ENCODE measurements at places on chromosomes 2 and 18.

DNA sequence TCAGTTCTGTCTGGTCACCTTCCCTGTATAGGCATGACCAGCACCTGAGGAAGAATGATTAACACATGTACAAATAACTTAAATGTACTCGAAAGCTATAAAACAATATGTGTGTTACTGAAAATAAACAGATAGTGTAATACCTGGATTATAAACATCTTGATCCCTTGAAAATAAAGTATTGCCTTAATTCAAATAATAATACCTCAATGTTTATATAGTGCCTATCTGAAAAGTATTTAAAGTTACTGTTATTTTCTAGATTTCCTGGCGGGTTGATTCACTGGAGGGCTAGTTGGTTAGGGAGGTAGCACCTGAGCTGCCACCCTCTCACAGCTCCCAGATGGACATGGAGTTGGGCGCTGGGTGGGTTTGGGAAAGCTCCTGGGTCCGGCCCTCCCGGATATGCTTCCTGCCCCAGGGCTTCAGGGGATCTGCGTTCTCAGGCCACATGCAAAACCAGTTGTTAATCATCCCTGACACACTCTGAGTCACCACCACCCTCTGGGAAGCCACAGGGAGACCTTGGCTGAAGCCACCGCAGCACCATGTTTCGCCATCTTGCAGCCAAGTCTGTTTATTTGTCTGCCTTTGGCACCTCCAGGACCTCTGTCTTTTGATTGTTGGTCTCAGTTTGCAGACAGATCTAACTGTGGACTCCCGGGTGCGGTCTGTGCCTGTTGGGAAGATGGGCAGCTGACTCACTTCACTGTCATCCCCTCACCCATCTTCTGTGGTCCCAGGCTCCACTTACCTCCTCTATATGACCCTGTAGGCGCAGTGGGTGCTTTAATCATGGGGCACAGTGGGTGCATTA is 35.3 kb downstream of the RAB31 start:
- peak; percentile 72 for DNase-seq

DNA sequence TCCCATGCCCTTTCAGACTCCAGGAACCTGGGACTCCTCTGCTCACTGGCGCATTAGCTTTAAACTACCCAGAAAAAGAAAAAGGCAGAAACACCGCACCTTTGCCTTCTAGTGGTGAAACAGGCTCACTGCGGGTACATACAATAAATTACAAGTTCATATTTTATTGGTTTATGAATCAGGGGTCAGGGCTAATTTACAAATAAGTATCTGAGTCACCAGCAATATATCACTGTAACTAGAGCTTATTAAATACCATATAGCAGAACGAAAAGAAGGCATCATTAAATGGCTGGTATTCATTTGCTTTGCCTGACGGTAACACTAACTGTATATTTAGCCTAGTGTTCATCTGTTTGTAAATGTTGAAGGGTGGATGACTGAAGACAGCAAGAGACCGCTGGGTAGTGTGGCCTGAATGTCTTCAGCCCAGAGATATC is 26.9 kb upstream of the DTNB start:
- DNase-seq = peak; percentile 18

DNA sequence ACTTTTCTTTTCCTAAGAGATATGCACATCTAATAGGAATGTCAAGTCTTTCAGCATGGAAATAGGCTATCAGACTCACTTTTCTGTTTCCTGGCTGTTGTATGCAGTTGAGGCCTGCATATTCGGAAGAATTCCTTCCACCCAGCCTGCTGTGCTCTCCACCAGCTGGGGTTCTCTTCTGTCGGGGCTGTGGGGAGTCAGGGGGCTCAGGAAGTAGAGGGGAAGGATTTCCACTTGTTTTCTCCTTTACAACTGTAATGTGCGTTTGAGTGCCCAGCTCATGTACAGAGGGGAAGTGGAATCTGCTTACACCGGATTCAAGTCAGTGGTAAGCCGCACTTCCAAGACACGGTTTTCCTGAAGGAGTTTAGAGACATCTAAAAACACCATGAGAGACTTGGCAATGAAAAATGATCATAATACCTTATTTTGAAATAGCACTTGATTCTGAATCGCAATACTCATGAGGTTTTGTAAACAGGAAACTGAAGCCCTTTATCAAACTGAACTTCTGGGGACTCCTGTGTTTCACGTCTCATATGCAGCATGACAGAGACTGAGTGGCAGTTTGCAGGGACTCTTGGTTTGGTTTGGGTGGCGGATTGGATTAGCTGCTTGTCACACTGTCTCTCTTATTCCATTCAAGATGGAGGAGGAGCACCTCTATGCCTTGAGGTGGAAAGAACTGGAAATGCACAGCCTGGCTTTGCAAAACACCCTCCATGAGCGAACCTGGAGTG is 90.4 kb downstream of the MTCL1 start:
- DNase-seq = no peak

GRCh38 chr18:78562531-78562961 is 417.1 kb upstream of the SALL3 start:
- no peak for DNase-seq

- no peak for DNase-seq
These were observed 1220.4 kb upstream of the ZEB2 start for GRCh38 chr2:145740302-145740701.

GRCh38 chr2:172091761-172092566 is 6.7 kb downstream of the DLX1 start:
- DNase-seq = no peak

- no peak for DNase-seq
These were observed 5.3 kb upstream of the CTAGE1 start for GRCh38 chr18:22422909-22423548.

GRCh38 chr2:148511883-148512282 is 132.7 kb upstream of the EPC2 start:
- no peak for DNase-seq

DNA sequence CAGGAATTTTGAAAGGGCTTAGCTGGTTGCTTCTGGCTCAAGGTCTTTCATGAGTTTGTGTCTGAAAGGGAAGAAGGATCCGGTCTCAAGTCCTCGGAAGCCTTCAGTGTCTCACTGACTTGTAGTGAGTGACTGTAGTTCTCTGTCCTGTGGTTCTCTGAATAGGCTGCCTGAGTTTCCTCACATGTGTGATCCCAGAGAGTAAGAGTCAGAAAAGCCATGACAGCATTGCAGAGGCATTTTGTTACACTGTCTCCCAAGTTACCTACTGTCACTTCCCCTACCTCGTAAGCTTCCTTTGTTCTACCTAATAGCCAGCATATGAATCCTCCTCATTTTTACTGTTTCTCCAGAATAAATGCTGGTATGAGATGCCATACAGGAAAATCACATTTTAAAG is 709.1 kb upstream of the CHAC2 start:
- DNase-seq = no peak

GRCh38 chr2:170148161-170148560 is 29.8 kb upstream of the MYO3B start:
- DNase-seq = no peak

- no peak for DNase-seq
These were observed 248.4 kb downstream of the ETAA1 start for GRCh38 chr2:67645280-67646138.

- DNase-seq = no peak
These were observed 15.5 kb downstream of the COLEC11 start for GRCh38 chr2:3610415-3610814.

- DNase-seq = no peak
These were observed 46.1 kb downstream of the NABP1 start for GRCh38 chr2:191724015-191724414.

- no peak for DNase-seq
These were observed 46.7 kb downstream of the RIT2 start for GRCh38 chr18:43068781-43069180.

DNA sequence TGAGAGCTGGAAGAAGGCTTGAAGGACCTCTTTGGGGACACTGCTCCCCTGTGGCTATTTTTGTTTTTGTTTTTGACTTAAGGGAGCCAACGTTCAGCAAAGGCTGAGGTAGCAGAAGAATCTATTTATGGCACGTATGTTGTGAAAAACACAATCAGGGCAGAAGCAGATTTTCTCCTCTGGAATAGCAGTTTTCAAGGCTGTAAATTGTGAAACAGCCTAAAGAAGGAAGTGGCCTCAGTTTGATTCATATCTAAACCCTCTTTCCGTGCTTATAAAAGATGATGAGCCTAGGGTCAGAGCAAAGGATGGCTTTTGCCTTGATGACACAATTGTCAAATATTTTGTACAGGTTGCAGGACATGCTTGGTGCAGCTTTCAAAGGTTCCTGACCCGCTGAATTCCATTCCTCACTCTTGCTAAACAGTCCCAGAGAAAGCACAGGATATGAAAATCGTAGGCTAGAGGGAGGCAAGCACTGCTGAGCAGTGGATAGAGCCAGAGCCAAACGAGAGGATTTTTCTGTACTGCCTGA is 106.2 kb upstream of the DLX2 start:
- DNase-seq = no peak

DNA sequence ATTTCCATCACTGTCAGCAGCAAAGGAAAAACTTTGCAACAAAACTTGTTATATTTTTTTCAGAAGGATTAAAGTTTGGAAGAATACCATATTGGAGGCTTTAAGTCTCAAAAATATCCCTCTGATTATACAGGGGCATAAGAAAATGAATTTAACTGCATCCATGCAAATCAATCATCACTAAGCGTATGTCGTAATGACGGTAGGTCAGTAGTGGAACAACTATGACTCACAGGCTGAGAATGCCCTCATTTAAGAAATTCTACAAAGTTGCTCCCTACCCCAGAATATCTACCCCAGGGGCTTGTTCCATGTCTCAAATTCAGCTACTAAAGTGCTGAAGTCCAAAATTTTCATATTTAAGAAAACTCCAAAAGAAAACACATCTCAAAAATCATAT is 12.5 kb upstream of the NAB1 start:
- no peak for DNase-seq

DNA sequence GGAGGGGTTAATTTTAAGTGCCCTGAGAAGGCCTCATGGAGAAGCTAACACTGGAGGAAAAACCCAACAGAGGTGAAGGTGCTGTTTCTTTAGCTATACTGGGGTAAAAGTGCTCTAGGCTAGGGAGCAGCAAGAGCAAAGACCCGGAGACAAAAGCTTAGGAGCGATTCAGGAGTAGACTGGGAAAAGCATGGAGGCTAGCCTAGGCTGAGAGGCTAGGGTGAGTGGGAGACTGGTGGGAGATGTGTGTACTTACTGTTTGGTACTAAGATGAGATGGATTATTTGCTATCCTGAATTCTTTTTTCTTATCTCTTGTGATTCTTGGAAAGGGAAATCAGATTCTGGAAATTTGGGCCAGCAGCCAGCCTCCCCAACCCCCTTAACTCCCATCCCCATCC is 2.0 kb downstream of the GIGYF2 start:
- no peak for DNase-seq

DNA sequence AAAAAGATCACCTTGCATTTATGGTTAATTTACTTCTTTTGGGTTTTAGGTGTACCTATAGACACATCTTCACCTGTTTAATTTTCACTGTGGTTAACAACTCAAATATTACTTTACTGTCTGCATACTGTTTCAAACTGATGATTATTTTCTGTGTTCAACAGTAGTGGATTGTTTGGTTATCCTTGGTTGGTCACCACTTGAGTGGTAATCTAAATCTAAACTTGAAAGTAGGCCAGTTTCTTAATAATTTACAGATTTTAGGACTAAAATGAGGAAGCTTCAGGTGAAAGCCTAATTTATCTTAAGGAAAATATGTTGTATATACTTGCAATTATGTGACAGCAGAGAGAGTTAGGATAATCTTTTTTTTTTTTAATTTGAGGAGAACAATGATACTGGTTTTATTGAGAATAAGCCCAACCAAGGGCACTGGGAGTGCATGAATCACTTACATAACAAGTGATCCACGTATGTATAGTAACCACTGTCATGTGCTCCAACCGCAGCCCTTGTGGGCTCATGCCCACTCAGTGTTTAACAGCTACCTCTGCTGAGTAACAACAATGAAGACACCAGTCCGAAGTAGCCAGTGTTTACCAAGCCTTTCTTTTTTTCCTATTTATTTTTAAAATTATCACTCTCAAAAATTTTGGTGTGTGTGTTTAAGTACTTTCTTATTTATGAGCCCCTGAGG is 31.0 kb upstream of the WDSUB1 start:
- no peak for DNase-seq

DNA sequence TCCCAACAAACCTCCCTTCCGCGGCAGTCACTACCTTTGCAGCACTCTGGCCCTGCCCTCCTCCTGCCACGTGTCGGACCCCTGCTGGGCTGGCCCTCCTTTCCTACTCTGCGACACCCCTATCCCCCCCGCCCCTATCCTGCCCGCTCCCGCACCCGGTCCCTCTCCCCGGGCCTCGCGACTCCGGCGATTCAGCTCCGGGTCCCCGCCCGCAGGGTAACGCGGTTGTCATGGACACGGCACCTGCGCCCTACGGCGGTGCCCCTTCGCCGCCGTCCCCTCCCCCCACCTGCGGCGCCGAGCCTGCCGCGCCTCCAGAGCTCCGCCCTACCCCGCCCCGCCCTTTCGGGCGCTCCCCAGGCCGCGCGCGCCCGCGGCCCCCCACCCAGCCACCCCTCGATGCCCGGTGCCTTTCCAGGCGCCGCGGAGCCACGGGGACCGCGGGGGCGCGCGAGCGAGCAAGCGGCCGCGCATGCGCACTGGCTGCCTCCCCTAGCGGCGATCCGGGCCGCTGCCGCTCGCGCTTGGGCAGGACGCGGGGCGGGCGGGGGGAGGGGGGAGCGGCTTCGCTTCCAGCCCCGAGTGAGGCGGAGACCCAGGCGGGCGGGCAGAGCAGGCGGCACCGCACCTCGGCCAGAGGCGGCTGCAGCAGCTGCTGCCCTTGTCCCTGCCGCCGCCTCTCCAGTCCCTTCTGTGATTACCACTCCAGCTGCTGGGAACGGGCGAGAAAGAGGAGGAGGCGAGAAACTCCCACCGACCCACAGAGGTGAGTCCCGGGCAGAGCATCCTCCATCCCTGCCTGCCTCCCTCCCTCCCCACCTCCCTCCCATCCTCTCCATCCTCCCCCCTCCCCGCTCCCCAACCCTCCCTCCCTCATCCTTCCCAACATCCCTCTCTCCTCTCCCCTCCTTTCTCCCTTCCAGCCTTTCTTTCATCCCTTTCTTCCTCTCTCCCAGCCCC is at the start of gene CTNNA2:
Gene CTNNA2, plus strand, starts transcription at position 610 of the 960 bp plus-strand sequence.
- no peak for DNase-seq

DNA sequence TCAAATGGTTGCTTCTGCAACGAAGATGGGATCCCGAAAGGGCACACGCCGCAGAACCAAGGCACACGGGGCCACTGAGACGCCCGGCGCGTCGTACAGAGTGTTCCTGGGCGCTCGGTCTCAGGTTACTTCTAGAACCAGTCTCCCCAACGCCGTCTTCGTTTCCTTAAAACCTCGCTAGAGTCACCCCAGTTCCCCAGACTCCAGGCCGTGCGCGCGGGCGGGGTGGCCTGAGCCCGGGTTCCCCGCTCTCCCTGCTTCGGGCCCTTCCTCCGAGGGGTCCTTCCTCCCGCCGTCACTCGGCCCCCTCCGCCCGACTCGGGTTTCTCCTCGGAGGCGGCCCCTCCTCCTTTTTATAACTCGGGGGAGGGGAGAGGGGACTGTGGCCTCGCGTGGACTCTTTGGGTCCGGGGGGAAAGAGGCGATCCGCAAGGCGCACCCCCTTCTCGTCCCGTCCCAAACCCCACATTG is 774 bp upstream of the FZD7 start:
- DNase-seq = no peak

GRCh38 chr18:70985948-70986347 is 697.1 kb downstream of the SOCS6 start:
- DNase-seq = no peak
